ENCODE measurements at places on chromosomes 1 and 21. TPM values are rescaled to one million over a fixed set of nuclear protein-coding genes. Genes with fewer than 3 reads are reported as not detected.

DNA sequence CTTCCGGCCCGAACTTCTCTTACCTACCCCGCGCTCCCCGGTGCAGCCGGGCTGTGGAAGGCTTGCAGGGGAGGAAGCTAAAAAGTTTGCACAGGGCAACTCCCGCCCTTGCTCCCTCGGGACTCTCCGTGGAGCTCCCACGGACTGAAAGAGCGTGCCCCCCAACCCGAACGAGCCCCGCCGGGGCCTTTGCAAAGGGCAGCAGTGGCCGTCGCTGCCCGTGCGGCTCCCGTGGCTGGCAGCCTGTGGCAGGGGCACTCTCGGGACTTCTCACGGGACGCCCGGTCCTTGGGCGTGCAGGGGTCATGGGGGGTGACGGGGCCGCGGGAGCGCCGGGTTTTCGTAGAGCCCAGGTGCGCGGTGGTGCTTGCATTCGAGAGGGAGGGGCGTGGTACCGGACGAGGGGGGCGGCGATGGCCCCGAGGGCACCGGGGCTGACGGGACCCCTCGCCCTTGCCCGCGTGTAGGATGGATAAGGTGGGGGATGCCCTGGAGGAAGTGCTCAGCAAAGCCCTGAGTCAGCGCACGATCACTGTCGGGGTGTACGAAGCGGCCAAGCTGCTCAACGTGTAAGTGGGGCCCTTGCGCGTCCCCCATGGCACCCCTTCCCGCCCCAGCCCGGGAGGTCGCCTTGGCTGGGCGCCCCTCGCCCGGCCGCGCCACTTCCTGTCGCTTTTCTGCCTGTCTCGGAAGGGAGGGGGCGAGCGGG is 711 bp downstream of the GADD45A start:
- DNase-seq = no peak

OLFML3 gene
- 0.86 TPM for total RNA-seq

KLF17 gene
- total RNA-seq = not detected

GPR52 gene
- total RNA-seq = 0.49 TPM

DNA sequence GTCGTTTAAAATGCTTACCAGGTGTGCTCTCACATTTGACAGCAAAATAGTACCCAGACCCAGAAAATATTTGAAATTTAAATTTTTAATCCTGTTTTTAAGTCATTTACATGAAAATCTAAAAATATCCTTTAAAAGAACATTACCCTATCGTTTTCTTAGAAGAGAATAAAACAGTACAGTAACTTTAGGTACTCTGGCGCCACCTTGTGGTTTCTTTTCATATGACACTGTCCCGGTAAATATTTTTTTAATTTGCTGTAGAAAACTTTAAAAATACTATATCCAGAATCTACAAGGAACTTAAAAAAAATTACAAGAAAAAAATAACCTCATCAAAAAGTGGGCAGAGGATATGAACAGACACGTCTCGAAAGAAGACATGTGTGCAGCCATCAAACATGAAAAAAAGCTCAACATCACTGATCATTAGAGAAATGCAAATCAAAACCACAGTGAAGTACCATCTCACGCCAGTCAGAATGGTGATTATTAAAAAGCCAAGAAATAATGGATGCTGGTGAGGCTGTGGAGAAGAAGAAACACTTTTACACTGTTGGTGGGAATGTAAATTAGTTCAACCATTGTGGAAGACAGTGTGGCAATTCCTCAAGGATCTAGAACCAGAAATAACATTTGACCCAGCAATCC is 129.2 kb downstream of the RGS21 start:
- DNase-seq = no peak

HIVEP3 gene
- 1.1 TPM for total RNA-seq

GRCh38 chr21:34221331-34222030 is 142.3 kb upstream of the KCNE2 start:
- DNase-seq = no peak

GRCh38 chr1:35539073-35539823 is 18.0 kb downstream of the KIAA0319L start:
- DNase-seq = no peak

- DNase-seq = no peak
These were observed 16.4 kb downstream of the INPP5B start for GRCh38 chr1:37930246-37931101.

GRCh38 chr1:223355699-223356098 is 8.3 kb downstream of the SUSD4 start:
- no peak for DNase-seq

- no peak for DNase-seq
These were observed 36.7 kb downstream of the FAM163A start for GRCh38 chr1:179779645-179780272.
